Stimulated activated CD4-positive, alpha-beta T cell treated with anti-CD3 and anti-CD28 coated beads, Interleukin-1b, Interleukin-23, amount 100 ng/mL, for 24 hours (primary cell): ENCODE measurements at places on chromosomes 13 and 19.

GRCh38 chr13:96730676-96731075, 263.6 kb downstream of the OXGR1 start:
- DNase-seq: no peak

DNA sequence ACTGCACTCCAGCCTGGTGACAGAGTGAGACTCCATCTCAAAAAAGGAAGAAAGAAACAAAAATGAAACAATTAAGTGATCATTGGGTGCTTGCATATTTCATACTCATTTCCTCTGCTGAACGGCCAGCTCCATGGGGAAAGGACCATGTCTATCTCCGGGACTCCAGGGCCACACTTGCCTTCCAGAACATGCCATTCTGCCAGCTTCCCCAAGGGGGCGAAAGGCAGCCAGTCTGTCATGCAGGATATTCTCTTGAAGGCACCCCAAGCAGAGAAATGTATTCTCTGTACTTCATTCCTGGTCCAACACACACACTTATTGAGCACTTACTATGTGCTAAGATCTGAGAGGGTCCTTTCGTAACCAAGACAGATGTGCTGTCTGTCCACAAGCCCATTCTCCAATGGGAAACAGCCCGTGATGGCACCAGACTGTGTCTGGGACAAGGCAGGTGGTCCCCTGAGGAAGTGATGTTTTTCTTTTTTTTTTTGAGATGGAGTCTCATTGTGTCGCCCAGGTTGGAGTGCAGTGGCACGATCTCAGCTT, 10.2 kb upstream of the CARM1 start:
- DNase-seq: no peak

GRCh38 chr13:113951246-113951999, 22.5 kb downstream of the C13orf46 start:
- peak; percentile 28 for DNase-seq

GRCh38 chr13:95536632-95537241, 15.8 kb upstream of the CLDN10 start:
- DNase-seq: no peak

DNA sequence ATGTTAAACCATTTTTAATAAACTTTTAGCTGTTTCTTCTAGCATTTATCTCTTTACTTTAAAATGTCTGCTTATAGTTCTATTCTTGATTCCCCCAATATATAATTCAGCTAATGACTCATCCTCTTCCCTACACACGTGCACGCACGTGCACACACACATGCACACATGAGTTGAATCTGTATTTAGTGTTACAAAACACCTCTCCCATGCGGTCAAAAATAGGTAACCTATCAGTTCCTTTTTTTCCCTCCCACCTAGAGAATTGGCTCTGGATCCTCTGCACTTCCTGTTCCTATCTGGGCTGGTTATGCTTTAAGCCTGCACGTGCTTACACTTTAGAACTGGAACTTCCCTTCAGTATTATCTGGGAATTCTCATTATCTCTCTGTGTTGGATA, 144.1 kb downstream of the PAN3 start:
- no peak for DNase-seq

GRCh38 chr19:55353803-55354697, 469 bp downstream of the COX6B2 start:
- peak; percentile 33 for DNase-seq

DNA sequence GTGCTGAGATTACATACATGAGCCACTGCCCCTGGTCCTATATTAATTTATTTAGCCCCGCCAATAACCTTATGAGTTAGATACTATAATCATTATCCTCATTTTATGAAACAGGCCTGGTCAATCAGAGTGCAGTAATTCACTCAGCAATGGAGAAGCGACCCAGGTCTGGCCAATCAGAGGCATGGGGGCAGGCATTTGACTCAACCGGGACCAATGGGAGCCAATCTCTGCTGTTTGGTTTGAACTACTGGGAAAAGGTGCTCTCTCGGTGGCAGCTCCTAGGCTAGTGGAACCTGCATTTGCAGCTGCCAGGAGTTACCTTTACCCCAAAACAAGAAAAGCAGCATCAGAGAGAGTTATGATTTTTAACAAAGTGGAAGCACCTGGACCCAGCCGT, 6.6 kb downstream of the SIRT2 start:
- DNase-seq: no peak

DNA sequence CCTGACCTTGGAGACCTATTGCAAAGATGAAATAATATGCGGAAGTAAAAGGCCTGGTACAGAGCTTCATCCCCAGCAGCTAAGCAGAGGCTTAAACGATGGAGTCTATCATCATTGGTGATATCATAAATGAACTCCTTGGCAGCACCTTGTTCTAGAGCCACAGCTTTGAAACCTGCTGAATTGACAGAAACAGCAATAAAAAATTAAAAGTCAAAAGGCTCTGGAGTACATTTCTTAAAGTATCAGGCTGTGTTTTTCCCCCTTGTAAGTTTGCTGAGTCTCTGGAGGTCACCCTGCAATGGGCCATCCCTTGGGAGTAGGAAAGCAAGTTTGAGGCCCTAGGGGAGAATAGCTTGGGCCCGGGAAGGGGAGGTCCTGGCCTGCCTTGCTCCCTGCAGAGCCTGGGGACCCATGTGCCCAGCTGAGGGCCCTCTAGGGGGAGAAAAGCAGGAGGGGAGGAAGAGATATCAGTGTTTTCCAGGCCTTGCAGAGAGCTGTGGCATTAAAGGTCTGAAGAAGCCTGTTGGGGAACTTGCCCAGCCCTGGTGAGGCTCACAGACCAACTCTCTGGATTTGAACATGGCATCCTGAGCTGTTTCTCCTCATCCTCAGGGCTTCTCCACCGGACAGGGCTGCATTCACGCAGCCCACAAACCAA, 416.1 kb downstream of the ZNF536 start:
- DNase-seq: no peak

GRCh38 chr19:27796540-27796939, 1416.4 kb downstream of the UQCRFS1 start:
- no peak for DNase-seq

DNA sequence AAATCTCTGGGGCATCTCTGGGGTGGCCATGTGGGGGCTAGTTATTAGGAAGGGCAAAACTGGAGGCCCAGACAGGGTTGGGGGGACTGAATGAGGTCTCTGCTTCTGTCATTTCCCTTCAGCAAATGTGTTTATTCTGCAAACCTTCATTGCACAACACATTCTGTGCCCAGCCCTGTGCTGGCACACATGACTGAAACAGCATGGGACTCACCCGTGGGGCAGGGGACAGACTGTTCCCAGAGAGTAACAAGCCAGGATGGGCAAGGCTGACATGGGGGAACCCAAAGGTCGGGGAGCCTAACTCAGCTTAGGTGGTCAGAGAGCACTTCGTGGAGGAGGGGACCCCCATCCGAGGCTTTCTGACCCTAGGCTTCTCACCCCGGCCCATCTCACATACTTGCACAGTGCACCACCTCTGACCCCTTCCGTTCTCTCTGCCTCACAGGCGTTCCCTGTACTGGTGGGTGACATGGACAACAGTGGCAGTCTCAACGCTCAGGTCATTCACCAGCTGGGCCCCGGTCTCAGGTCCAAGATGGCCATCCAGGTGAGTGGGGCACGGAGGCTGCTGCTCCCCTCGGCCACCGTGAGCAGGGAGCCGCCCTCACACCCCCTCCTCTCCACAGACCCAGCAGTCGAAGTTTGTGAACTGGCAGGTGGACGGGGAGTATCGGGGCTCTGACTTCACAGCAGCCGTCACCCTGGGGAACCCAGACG, 2.4 kb downstream of the TOMM40 start:
- DNase-seq: no peak

DNA sequence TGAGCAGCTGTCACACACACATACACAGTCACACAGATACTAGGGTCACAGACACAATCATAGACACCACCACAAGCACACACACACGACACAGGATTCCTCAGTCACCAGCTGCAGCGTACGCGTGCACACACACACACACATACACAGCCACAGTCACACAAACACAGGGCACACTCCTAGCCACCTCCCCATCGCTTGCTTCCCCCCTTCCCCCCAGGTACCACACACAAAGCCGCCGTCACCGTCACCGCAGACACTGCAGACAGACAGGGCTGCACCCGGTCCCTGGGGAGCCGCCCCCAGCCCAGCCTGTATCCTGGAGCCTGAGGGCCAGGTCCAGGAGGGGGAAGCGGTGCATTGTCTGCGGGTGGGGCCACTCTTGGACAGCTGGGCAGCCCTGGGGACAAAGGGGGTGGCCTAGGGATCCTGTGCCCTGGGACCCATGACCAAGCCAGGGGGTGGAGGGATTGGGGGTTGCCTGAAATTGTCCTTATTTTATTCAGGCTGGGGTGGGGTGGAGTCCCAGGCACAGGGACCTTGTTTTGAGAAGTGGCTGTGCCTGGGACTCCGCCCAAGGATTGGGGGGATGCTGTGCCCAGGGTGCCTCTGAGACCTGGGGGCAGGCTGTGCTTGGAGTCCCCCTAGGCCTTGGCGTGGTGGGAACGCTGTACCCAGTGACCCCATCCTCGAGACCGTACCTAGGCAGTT, 957 bp downstream of the NUMBL start:
- no peak for DNase-seq

- no peak for DNase-seq
These were observed 51.1 kb downstream of the FNDC3A start for GRCh38 chr13:49026851-49027250.

GRCh38 chr13:33743438-33744368, 74.2 kb upstream of the RFC3 start:
- no peak for DNase-seq
